ENCODE measurements at places on chromosomes 5 and 9. TPM values are rescaled to one million over a fixed set of nuclear protein-coding genes. Genes with fewer than 3 reads are reported as not detected.

Gene DNAJC25
- 9.8 TPM for total RNA-seq

Gene AHRR
- total RNA-seq = 7.4 TPM

Gene ACOT12
- not detected for total RNA-seq

Gene EEIG1
- 99.6 TPM for total RNA-seq

Data from ureter (tissue), 1 donor.